NCI-H524 treated with DMSO at 0.1 percent for 48 hours (cell line): ENCODE measurements at places on chromosomes 1 and 21.

DNA sequence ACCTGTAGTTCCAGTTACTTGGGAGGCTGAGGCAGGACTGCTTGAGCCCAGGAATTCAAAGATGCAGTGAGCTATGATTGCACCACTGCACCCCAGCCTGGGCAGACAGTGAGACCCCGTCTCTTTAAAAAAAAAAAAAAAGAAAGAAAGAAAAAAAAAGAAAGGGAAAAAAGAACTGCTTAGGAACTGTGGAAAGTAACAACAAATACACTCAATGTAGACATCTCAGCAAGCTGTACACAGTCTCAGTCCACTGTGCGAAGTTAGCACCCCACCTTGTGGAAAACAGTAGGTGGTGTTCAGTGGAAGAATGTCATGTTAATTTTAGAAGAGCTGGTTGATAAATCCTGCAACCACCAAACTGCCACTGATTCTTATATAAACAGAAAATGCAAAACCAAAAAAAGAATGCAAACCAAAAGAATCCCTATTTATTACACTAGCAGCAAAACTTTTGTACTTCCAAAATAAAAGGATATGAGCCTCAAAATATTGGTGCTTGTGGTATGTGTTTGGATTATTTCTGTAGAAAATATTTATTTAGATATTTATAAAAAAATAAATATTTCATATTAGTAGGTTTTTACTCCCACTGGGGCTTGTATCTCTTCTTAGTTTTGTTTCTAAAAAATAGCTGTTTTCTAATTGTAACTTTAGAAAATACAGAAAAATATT, 31.1 kb downstream of the ALG14 start:
- DNase-seq: no peak

DNA sequence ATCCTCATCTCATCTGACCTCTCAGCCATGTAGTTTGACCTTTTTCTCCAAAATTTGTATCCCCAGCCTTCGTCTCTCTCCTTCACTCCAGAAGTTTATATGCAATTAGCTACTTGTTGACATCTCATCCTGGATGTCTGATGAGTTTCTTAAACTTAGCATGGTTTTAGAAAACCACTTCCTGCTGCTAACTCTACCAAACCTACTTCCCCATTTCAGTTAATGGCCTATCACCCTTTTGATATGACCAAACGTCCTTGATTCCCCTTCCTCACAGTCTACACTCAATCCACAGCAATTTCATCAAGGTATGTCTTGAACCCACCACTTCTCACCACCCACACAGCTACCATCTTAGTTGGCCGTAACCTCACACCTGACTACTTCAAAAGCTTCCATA, 121.9 kb downstream of the LRRC40 start:
- no peak for DNase-seq

- no peak for DNase-seq
These were observed 85.9 kb downstream of the TM2D1 start for GRCh38 chr1:61638911-61639605.

- no peak for DNase-seq
These were observed 3.1 kb upstream of the HUNK start for GRCh38 chr21:31869750-31870149.

DNA sequence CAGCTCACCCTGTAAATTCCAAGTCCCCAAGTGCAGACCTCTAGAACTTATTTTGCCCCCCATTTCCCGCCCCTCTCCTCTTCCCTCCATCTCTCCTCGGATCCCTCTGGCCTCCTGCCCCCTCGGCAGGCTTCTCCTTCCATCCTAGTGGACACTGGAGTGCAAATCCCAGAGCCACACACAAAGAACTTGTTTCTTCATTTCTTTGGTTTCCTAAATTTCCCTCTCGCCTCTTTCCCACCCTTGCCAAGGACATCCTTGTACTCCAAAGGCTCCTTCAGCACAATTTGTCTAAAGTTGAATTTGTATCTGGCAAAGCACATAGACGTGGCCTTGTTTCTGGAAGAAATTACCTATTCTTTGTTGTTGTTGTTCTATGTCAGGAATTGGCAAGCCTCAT, 17.5 kb downstream of the UMODL1 start:
- DNase-seq: no peak

DNA sequence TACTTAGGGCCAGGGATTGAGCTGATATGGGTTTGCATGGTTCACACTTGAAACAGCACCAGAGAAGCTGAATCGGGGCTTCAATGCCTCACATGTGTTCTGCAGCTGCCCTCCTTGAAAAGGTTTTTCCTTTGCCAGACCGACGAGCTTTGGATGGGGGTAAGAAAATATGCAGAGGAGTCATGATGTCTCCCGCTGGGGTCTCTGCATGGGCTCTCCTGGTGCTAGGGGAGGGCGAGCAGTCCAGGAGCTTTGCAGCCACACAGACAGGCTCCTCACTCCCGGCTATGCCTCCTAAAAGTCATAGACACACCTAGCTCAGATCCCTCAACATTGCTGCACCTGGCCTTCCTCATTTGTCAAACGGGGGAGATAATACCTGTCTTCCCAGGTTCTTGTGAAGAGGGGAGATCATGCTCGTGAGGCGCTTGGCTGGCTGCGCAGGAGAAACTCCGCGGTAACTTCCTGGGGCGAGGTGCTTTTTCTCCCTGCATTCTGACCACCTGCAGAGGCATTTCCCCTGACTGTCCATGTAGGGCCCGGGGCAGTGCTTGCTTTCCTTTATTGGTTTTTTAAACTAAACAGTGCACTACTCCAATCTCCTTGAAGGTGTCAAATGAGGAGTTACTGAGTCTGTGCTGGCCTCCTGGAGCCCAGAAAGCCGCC, 112.4 kb downstream of the PLXNA2 start:
- no peak for DNase-seq

GRCh38 chr21:40356644-40357043, 489.4 kb downstream of the PCP4 start:
- DNase-seq: no peak

DNA sequence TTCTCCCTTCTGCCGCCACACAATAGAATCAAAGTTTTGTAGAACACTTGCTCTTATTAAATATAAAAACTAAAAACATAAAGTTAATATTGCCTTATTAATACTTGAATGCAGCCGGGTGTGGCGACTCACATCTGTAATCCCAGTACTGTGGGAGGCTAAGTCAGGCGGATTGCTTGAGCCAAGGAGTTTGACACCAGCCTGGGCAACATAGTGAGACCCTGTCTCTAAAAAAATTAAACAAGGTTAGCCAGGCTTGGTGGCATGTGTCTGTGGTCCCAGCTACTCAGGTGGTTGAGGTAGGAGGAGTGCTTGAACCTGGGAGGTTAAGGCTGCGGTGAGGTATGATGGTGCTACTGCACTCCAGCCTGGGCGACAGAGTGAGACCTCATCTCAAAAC, 13.2 kb upstream of the HHAT start:
- no peak for DNase-seq

DNA sequence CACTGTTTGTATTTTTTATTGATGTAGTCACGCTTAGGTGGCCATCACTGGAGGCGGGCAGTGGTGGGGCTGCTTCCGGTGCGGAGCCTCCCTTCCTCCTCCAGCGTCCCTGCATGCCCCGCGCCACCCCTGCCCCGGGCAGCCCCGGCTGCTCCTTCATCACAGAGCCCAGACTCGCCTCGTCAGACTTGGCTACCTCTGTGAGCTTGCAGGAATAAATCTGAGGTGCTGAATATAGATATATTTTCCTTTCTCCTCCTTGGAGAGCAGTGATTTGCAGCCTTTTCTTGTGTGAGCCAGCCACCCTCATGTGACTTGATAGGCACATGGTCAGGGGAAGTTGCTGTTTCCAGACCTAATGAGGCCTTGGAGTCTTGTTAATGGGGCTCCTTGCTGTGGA, 412.7 kb upstream of the VAMP3 start:
- no peak for DNase-seq

GRCh38 chr1:4267381-4268261, 367.5 kb upstream of the C1orf174 start:
- DNase-seq: no peak

GRCh38 chr1:205073511-205073910, 10.7 kb downstream of the TMEM81 start:
- DNase-seq: no peak
